ENCODE measurements at places on chromosomes 2 and 18. TPM values are rescaled to one million over a fixed set of nuclear protein-coding genes. Genes with fewer than 3 reads are reported as not detected.

The ARHGAP28 gene
- not detected for total RNA-seq

GRCh38 chr18:35971661-35972196, 750 bp upstream of the RMP24 start:
- no peaks in the 10 kb centered on the region for H3K27me3 ChIP-seq
- peak overlapping the region; percentile 96 for H3K4me3 ChIP-seq
- peaks cover 39% of the 10 kb centered on the region for H3K4me1 ChIP-seq

The MEX3C gene
- total RNA-seq: 48.6 TPM

The MDH1B gene
- 0.55 TPM for total RNA-seq

DNA sequence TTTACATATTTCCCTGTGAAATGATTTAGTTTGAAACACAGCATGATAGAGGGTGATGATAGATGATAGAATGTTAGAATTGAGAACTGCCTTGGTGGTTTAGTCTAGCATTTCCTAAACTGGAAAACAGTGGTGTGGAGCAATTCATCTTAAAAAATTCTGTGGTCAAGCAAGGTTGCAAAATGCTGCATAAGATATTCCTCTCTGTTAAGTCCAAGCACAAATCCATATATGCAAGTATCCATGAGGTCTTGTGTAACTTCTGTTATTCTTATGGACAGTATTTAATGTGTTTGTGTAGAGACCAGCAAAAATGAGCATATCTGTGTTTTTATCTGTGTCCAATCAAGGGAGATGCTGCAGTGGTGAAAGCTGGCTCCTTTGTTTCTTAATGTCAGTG, 30.0 kb downstream of the CPS1 start:
- no peak overlapping the region for H3K4me3 ChIP-seq
- H3K27me3 ChIP-seq: no peaks in the 10 kb centered on the region
- no peaks in the 10 kb centered on the region for H3K4me1 ChIP-seq

GRCh38 chr2:26175466-26176278, 2.8 kb downstream of the GAREM2 start:
- H3K27ac ChIP-seq: no peak overlapping the region
- no peaks in the 10 kb centered on the region for H3K36me3 ChIP-seq
- no peak overlapping the region for H3K4me3 ChIP-seq
- H3K27me3 ChIP-seq: peaks cover 45% of the 10 kb centered on the region
- DNase-seq: no peak

- H3K4me1 ChIP-seq: no peaks in the 10 kb centered on the region
- DNase-seq: no peak
- no peak overlapping the region for H3K4me3 ChIP-seq
- peaks cover 48% of the 10 kb centered on the region for H3K36me3 ChIP-seq
Observed at GRCh38 chr2:28152585-28153280, 239.9 kb upstream of the FOSL2 start.

The SNORC gene
- total RNA-seq: 1.9 TPM

- no peaks in the 10 kb centered on the region for H3K4me1 ChIP-seq
- no peak overlapping the region for H3K4me3 ChIP-seq
- no peaks in the 10 kb centered on the region for H3K36me3 ChIP-seq
- peaks cover 14% of the 10 kb centered on the region for H3K27me3 ChIP-seq
- no peak overlapping the region for H3K27ac ChIP-seq
- no peak for DNase-seq
Observed at GRCh38 chr2:94990956-94991355, 34.6 kb upstream of the MAL start.

DNA sequence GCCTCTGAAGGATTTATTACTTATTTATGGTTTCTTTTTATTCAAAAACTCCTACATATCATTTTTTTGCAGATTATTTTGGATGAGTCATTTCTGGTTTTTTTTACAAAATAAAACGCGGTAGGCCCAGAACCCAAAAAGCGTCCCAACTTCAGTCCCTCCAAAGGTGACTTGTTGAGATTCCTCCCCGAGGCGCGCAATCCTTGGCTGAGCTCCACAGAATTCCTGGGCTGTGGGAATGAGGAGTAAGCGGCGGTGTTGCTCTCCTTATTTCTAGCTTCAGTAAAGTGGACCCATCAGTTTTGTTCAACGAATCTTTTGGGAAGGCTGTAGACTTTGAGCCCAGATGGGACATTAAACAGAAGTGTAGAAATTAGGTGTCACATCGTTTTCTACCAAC, 67.0 kb upstream of the RMP24 start:
- no peaks in the 10 kb centered on the region for H3K4me1 ChIP-seq
- H3K4me3 ChIP-seq: no peak overlapping the region
- H3K27ac ChIP-seq: no peak overlapping the region

DNA sequence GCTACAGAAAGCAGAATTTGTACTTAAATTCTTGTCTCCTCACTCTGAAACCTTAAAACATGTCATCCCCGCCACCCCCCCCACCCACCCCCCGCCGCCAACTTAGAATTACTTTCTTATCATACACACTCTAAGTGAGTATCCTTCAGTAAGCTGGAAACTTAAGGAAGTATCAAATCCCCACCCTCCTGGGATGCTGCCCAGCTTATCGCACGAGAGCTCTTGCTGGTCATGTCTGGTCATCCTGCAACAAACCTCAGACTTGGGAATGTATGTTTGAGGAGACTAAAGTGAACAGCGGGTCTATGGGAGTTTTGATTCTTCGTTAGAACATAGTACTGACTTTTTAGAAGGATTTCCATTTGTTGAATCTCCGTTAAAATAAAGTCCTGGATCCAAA, 203.3 kb downstream of the PTGR3 start:
- H3K36me3 ChIP-seq: no peaks in the 10 kb centered on the region
- H3K27me3 ChIP-seq: no peaks in the 10 kb centered on the region

DNA sequence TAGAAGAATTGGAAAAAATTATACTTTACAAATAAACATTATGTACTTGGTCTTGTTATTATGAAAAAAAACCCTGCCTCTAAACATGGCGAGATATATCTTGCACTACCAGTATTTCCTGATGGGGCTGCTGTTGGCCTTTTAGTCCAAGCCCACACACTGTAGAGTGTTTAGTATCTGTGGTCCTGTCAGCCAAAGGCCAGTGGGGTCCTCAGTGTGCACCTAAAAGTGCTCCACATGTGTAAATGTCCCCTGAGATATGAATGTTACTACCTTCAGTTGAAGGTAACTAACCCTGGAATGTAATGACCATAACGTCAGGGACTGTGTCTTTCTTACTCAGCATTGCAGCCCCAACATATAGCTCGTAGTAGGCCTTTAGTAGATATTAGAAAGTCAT, 71.1 kb upstream of the HK2 start:
- H3K27me3 ChIP-seq: no peaks in the 10 kb centered on the region
- H3K4me3 ChIP-seq: no peak overlapping the region
- no peak for DNase-seq
- H3K27ac ChIP-seq: no peak overlapping the region

GRCh38 chr2:26630669-26631360, 10.4 kb downstream of the CIB4 start:
- no peak for DNase-seq
- H3K4me1 ChIP-seq: no peaks in the 10 kb centered on the region
- H3K27ac ChIP-seq: no peak overlapping the region
- no peak overlapping the region for H3K4me3 ChIP-seq

DNA sequence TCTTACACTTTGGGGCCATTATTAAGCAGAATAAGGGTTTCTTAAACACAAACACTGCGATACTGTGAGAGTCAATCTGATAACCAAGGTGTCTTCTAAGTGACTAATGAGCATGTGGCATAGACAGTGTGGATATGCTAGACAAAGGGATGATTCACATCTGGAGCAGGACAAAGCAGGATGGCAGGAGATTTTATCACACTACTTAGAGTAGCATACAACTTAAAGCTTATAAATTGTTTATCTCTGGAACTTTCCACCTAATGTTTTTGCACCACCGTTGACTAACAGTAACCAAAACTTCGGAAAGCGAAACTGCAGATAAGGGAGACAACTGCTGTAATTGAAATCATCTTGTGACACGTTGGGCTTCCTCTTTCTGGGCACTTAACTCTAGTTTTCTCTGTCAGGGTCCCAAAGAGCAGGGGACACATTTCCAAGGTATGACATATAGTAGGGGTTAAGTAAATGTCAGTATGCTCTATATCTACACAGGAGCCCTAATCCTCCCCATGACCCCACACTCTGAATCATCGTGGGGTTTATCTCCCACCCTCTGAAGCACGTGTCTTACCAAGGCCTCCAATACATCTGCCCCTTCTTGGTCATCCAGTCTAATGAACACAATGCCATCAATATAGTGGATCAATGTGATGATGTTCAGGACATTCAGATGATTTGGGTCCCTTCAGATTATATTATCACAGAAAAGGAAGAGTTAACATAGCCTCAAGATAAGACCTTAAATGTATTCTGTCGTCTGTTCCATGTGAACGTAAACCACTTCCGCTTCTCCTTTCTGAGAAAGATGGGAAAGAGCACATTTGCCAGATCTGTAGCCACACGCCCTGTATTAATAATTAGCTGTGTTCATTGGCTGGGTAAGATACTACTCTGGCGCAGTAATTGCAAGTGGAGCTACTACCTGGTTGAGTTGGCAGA, 78.7 kb downstream of the FTCDNL1 start:
- peaks cover 10% of the 10 kb centered on the region for H3K4me1 ChIP-seq
- H3K27me3 ChIP-seq: peaks cover 4% of the 10 kb centered on the region
- peak overlapping the region; percentile 11 for H3K27ac ChIP-seq
- H3K36me3 ChIP-seq: no peaks in the 10 kb centered on the region
- no peak overlapping the region for H3K4me3 ChIP-seq

DNA sequence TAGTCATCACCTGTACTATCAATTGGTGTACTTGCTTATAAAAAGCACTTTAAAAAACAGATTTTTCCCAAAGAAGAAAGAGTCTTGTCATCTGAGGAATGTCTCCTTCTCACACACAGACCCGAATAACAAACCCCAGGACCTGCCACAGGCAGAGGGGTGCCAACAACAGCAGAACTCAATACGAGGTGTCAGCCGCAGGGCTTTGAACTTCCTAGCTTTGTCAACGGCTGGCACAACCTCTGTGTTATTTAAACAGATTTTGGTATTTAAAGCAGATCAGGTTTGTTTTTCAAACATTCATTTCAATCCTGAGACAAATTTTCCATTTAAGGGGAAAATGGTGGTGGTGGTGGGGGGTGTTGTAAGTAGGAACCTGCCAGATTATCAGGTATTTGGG, 138.4 kb upstream of the RIOK3 start:
- peaks cover 10% of the 10 kb centered on the region for H3K36me3 ChIP-seq
- no peaks in the 10 kb centered on the region for H3K27me3 ChIP-seq
- H3K4me1 ChIP-seq: peaks cover 48% of the 10 kb centered on the region
- no peak for DNase-seq
- no peak overlapping the region for H3K27ac ChIP-seq

GRCh38 chr2:114534116-114535084, 92.0 kb downstream of the DPP10 start:
- no peaks in the 10 kb centered on the region for H3K27me3 ChIP-seq
- no peaks in the 10 kb centered on the region for H3K36me3 ChIP-seq
- H3K4me1 ChIP-seq: no peaks in the 10 kb centered on the region
- H3K4me3 ChIP-seq: no peak overlapping the region
- no peak for DNase-seq
- H3K27ac ChIP-seq: no peak overlapping the region

The CD302 gene
- 1.1 TPM for total RNA-seq

DNA sequence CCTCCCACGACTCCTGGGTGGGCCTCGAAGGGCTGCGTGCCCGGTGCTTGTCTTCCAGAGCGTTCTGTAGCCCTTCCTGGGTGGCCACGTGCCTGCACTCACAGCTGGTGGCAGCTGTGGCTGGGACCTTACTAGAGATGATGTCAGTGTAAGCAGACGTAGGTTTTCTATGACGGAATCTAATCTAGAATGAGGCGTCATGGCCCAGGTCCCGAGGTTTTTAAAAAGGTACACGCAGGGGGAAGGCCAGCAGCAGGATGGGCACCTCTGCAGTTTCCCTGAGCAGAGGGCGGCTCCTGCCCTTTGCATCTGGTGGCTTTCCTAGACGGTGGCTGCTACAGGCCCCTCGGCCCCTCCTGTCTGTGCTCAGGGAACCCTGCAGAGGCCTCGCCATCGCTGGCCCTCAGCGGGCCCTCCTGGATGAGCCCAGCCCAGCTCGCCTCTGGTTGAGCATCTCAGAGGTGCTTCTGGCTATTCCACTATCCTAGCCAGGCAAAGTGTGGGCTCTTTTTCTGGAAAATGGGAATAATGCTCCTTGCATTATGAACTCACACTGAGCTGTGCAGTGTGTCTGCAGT, 49.6 kb upstream of the PXDN start:
- DNase-seq: no peak
- H3K27ac ChIP-seq: no peak overlapping the region
- H3K4me3 ChIP-seq: no peak overlapping the region
- peaks cover 2% of the 10 kb centered on the region for H3K4me1 ChIP-seq
- no peaks in the 10 kb centered on the region for H3K36me3 ChIP-seq

The TLX2 gene
- 0.82 TPM for total RNA-seq

- no peak overlapping the region for H3K4me3 ChIP-seq
- H3K36me3 ChIP-seq: no peaks in the 10 kb centered on the region
- H3K4me1 ChIP-seq: no peaks in the 10 kb centered on the region
- peaks cover 20% of the 10 kb centered on the region for H3K27me3 ChIP-seq
Observed at GRCh38 chr18:45619062-45619825, 4.0 kb downstream of the SLC14A2 start.

GRCh38 chr2:71603851-71604725, 150.7 kb downstream of the DYSF start:
- no peaks in the 10 kb centered on the region for H3K36me3 ChIP-seq
- DNase-seq: no peak
- no peak overlapping the region for H3K4me3 ChIP-seq

The ZNF514 gene
- total RNA-seq: 10.4 TPM

GRCh38 chr2:45045706-45046105, 36.5 kb upstream of the SIX2 start:
- H3K27me3 ChIP-seq: peaks cover 27% of the 10 kb centered on the region
- no peak overlapping the region for H3K27ac ChIP-seq
- H3K4me3 ChIP-seq: no peak overlapping the region
- H3K4me1 ChIP-seq: no peaks in the 10 kb centered on the region
- no peak for DNase-seq

DNA sequence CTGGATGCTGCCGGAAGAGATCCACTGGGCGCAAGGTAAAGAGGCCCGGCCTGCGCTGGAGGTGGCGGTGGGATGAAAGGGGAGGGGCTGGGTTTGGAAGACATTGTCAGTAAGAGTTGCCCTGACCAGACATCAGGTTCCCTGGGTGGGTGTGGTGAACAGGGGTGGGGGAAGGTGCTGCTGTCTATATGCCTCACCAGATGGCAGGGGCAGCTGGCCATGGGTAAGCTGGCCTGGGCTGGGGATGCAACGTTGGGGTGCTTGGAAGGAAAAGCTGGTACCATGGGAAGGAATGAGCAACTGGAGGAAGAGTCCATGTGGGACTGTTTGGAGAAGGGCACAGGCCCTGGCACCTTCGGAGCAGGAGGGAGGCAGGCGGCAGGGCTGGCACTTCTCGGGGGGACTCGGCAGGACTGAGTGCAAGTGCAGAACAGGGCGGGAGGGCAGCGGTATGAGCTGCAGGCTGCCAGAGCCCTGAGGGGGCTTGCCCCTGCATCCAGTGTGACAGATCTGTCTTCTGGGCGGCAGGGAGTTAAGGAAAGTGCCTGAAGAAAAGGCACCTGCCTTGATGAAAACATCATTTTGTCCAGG, 146.4 kb downstream of the DYSF start:
- no peak for DNase-seq
- peaks cover 13% of the 10 kb centered on the region for H3K4me1 ChIP-seq
- no peaks in the 10 kb centered on the region for H3K36me3 ChIP-seq
- no peak overlapping the region for H3K27ac ChIP-seq
- no peak overlapping the region for H3K4me3 ChIP-seq

The MYCN gene
- total RNA-seq: not detected

All from activated T-helper 2 cell treated with anti-CD3 and anti-CD28 coated beads, Interferon-gamma antibody, Interleukin-2, Interleukin-4, amounts not matched to agents 10 μg/mL and 5 μg/mL and 100 μg/mL, durations not matched to agents 14 hours and 24 hours and 36 hours (primary cell).